A673 (cell line): ENCODE measurements at places on chromosomes 13 and 19. TPM values are rescaled to one million over a fixed set of nuclear protein-coding genes. Genes with fewer than 3 reads are reported as not detected.

FPR1 gene
- total RNA-seq = not detected in 2 replicates

DOCK6 gene
- total RNA-seq = 15.6 and 24.5 TPM in 2 replicates

TMEM255B gene
- 0.06 and 0.15 TPM in 2 replicates for total RNA-seq

SLC27A1 gene
- 3.0 and 6.9 TPM in 2 replicates for total RNA-seq

RGL3 gene
- total RNA-seq = 0.28 TPM in 1 of 2 replicates, not detected in the other

DNA sequence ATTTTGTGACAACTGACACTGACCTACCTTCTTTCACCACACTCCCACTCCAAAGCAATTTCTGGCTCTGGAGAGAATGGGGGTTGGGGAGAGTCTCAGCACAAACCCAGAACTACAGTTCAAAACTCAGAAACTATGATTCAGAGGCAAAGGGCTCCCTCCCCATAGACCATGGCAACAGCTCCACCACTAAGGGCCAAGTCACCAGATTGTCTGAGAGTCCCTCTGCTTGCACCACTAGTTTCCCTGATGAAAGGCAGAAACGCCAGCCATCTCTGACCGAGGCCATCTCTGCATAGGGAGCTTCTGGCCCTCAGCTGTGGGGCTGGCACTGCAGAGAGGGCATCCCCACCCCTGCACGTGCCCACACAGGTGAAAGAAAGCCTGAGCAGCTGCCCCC, 112.4 kb upstream of the VSTM2B start:
- DNase-seq = no peak

DNA sequence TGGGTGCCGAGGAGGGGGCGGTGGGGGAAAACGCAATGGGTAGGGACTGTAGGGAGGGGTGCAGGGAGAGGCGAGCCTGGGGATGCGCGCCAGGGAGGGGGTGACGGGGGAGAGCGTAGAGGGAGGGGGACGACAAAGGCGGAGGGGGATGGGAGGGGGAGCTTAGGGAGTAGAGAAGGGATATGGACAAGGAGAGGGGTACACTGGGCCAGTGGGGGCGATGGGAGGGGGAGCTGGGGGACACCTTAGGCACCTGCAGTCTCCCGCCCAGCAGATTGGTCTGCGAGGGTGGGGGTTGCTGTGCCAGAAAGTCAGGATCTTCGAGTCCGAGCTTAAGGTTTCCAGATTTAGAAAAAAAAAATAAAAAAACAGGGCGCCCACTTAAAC, 15.7 kb downstream of the CCDC124 start:
- no peak for DNase-seq

DNA sequence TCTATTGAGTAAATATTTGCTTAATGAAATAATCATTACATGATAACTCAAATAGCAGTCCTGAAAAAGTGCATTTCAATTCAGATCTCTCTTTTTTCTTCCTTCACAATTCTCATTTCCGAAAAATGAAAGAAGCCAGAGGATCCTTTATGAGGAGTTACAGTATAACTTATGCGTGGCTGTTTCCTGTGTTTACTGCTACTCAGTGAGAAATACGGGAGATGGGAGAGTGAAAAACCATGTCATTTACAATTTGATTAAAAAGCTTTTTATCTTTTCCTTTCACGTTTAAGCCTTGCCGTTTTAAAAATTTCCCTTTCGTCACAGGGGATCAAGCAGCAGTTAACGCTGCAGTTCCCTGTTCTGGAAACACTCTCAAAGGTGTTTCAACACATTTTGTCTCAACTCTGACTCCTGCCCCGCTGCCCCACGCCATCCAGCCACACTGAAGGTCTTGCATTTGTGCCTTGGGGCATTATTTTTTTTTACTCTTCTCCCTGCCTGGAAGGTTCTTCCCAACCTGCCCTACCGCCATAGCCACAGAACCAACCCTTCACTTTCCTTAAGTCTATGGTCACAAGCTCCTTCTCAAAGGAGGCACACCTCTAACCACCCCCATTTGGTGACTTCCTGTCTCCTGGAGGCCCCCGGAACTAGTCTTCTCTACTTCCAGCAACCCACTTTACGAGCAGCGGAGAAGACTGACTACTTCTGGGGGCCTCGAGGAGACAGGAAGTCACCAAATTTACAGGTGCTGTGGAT, 17.0 kb downstream of the KL start:
- DNase-seq = peak; percentile 33

- DNase-seq = no peak
These were observed 82.7 kb downstream of the DLEU7 start for GRCh38 chr13:50760751-50761150.

DNA sequence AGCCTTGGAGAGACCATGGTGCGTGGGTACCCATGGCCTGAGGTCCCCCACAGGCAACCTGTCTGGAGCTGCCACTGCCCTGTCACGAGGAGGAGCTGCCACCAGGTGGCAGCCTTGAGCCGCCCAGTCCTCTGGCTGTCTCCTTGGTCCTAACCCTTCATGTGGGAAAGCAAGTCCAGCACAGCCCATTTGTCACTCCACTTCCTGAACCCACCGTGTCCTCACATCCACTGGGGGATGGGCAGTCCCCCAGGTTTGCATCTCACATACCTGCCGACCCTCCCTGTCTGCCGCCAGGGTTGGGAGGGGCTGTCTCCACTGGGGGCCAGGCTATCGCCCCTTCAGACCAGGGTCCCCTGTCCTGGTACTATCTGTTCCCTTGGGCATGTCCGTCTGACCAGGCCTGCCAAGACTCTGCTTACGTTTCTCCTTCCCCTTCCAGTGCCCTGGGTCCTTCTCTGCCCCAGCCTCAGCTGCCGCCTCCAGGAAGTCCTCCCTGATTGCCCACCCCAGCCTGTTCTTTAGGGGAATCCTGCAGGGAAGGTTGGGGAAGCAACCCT, 4.5 kb downstream of the FAM174C start:
- DNase-seq = peak; percentile 87

GRCh38 chr19:8017808-8018207, 12.4 kb upstream of the ELAVL1 start:
- peak; percentile 39 for DNase-seq

GRCh38 chr13:31891472-31891871, 140.1 kb upstream of the FRY start:
- no peak for DNase-seq

DNA sequence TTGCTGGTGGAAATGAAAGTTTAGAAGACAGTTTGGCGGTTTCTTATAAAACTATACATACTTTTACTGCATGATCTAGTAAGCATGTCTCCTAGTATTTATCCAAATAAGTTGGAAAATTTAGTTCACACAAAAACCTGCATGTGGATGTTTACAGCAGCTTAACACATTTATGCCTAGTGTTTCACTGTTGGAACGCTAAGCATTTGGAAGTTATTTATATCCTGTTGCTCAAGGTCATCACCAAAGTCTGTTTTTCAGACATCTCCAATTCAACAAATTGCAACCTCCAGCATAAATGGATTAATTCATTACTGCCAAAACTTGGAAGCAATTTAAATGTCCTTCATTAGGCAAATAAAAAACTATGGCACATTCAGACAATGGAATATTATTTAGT, 461.8 kb downstream of the SUCLA2 start:
- DNase-seq = no peak

GRCh38 chr19:50801107-50801506, 10.9 kb downstream of the ACP4 start:
- DNase-seq = no peak
